IMR-90 (cell line): ENCODE measurements at places on chromosomes 7 and 10. TPM values are rescaled to one million over a fixed set of nuclear protein-coding genes. Genes with fewer than 3 reads are reported as not detected.

DNA sequence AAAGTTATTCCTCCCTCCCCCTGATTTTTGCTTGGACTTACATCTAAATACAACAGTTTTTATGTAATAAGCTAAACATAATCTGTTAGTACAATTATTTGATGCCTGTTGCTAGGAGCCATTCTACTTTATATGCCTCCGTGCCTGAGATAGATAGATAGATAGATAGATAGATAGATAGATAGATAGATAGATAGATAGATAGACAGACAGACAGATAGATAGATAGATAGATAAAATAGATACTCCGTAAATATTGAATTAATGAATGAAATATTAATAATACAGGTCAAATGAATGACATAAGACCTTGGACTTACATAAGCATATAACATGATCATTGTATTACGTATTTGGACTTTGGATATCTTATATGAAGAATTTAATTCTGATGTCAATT is 23.0 kb downstream of the NET1 start:
- H3K27ac ChIP-seq = no peak overlapping the region
- H3K4me3 ChIP-seq = no peak overlapping the region
- H3K27me3 ChIP-seq = no peaks in the 10 kb centered on the region
- H3K36me3 ChIP-seq = no peaks in the 10 kb centered on the region
- DNase-seq = no peak

The INPP5A gene
- total RNA-seq = 31.7 and 36.7 TPM in 2 replicates

GRCh38 chr10:642186-642890 is 47.1 kb downstream of the DIP2C start:
- H3K4me1 ChIP-seq = peaks cover 3% of the 10 kb centered on the region; the same call in 1 of the 2 replicates
- no peak for DNase-seq
- H3K27me3 ChIP-seq = no peaks in the 10 kb centered on the region
- no peak overlapping the region for H3K27ac ChIP-seq

DNA sequence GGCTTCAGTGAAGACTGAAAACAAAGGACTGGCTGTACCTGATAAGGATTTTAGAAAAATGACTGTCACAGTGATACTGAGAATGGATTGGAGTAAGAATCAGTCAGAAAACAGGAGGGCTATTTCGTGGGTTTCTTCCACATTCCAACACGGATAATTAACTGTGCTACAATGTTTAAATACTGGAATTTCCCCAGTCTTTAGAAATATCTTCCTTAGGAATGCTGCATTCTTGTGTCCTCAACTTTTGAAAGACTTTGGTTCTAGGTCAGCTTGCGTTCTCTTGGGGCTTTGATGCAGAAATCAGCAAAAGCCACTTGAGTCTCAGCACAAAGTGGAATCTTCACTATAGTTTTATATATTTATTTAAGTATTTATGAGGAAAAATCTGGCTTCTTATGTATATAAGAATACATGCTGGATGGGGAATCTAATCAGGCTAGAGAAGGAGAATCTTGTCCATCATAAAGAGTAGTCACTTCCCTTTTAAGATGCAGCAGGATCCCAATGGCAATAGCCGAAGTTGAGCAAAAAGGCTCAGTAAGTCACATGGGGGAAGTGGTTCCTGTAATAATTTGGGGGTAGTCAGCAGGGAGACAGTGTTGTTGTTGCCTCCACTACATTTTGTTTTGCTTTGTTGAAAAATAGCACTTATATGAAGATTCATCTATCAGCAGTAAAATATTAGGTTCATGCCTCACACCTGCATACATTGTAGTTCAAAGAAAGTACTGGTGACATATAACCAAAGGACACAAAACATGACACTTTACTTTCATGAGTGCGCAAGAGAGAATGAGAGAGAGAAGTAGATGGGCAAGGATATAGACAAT is 86.0 kb downstream of the CH25H start:
- H3K36me3 ChIP-seq = no peaks in the 10 kb centered on the region
- H3K27me3 ChIP-seq = no peaks in the 10 kb centered on the region
- peak; percentile 25 for DNase-seq
- no peak overlapping the region for H3K4me3 ChIP-seq
- peaks cover 11% of the 10 kb centered on the region for H3K4me1 ChIP-seq
- no peak overlapping the region for H3K27ac ChIP-seq

DNA sequence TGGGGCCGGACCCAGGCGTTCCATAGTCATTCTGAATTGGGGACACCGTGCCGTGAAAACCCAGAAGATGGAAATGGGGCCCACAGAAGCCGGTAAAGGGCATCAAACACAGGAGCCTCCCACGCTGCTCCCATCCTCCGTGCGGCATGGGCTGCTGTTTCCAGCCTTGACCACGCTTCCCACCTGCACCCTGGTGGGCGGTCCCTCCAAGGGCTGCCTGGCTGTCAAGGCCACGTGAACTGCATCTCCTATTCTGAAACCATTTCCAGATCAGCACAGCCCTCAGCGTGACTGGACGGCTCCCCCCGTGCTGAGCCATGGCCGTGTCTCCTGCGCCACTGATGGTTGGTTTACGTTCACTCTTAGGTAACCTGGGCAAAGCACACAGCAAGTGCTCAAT is 14.1 kb downstream of the CFAP46 start:
- no peak overlapping the region for H3K4me3 ChIP-seq
- H3K27ac ChIP-seq = no peak overlapping the region
- no peaks in the 10 kb centered on the region for H3K27me3 ChIP-seq
- no peaks in the 10 kb centered on the region for H3K4me1 ChIP-seq
- H3K36me3 ChIP-seq = no peaks in the 10 kb centered on the region

DNA sequence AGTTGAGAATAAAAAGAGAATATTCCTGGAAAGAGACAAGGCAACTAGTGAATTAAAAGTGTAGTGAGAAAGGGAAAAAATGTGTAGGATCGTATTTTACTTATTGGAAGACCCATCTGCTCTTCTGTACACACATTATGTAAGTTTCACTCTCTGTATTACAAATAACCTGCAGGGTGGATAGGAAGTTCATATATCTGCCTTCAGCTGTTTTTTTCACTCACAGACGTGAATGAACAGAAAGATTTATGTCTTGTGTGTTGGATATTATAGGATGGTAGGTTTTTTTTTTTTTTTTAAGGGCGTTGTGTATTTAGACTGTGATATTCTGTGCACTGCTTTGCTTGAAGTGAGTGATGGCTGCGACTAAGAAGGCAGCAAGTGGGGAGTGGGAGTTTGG is 266.5 kb downstream of the AUTS2 start:
- H3K4me3 ChIP-seq = no peak overlapping the region
- no peak for DNase-seq
- H3K36me3 ChIP-seq = no peaks in the 10 kb centered on the region
- no peak overlapping the region for H3K27ac ChIP-seq
- no peaks in the 10 kb centered on the region for H3K4me1 ChIP-seq
- no peaks in the 10 kb centered on the region for H3K27me3 ChIP-seq

DNA sequence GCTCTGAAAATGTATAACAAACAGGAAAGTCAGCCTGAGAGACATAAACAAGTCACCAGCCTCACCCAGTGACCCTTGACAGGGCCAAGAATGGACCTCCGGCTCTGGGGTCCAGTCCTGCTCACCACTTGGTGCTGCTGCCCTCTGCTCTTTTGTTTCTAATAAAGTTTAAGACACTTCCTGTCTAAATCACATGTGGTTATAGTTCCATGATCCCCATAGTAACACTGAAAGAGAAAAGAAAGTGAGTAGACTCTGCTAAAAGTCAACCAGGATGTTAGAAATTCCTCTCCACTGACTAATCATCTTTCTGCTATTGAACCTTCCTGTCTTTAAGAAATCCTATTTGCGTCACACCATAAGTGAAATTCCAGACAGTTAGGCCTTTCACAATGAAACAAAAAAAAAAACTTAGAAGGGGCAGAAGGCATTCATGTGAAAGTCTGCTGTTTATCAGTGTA is 179.2 kb upstream of the BET1 start:
- H3K36me3 ChIP-seq = no peaks in the 10 kb centered on the region
- peak overlapping the region; percentile 97 for H3K27ac ChIP-seq
- no peaks in the 10 kb centered on the region for H3K27me3 ChIP-seq
- DNase-seq = peak; percentile 100
- peaks cover 8% of the 10 kb centered on the region; the same call in 1 of the 2 replicates for H3K4me1 ChIP-seq

GRCh38 chr10:27504808-27505460 is 830 bp downstream of the RAB18 start:
- no peaks in the 10 kb centered on the region; the same call in 1 of the 2 replicates for H3K27me3 ChIP-seq
- H3K4me1 ChIP-seq = peaks cover 2% of the 10 kb centered on the region; the same call in 1 of the 2 replicates
- H3K27ac ChIP-seq = peak overlapping the region; percentile 92
- DNase-seq = peak; percentile 59

GRCh38 chr10:75263806-75264205 is 28.0 kb upstream of the COMTD1 start:
- no peak overlapping the region for H3K4me3 ChIP-seq
- no peaks in the 10 kb centered on the region for H3K36me3 ChIP-seq
- no peaks in the 10 kb centered on the region for H3K27me3 ChIP-seq
- H3K27ac ChIP-seq = no peak overlapping the region
- peaks cover 9% of the 10 kb centered on the region for H3K4me1 ChIP-seq

- no peaks in the 10 kb centered on the region for H3K36me3 ChIP-seq
- DNase-seq = no peak
- H3K27me3 ChIP-seq = peaks cover 19% of the 10 kb centered on the region
- no peak overlapping the region for H3K27ac ChIP-seq
- H3K4me3 ChIP-seq = no peak overlapping the region
Measured at GRCh38 chr10:132471484-132471883, 66.1 kb upstream of the INPP5A start.

DNA sequence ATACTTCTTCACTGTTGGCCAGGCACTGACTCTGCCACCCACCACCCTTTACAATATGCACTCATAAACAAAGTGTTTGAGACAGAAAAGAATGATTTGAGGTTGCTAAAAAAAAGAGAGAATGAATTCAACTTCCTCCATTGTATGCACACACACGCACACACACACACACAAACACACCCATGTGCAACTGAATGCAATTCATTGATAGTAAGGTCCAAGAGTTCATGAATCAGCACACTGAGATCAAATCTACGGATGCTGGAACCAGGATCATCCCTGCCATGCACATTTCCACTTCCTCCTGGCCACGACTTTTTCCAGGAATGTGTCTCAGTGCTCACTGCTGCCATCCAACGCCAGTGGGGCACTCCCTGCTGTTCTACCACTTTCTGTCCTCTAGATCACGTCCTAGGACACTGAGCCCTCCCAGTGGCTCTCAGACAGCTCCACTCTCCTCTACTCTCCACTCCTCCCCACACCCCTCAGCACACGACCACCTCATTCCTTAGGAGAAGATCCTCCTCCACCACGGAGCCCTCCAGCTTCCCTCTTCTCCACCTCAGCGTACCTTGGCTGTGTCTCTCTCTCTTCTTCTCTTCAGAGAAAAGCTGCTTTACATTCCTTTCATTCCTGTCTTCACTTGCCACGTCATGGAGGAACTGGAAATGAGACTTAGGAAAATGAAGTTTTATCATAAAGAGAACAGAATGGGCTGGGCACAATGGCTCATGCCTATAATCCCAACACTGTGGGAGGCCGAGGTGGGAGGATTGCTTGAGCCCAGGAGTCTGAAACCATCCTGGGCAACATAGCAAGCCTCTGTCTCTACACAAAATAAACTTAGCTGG is 12.0 kb upstream of the TMEM213 start:
- no peaks in the 10 kb centered on the region for H3K36me3 ChIP-seq
- no peak overlapping the region for H3K4me3 ChIP-seq
- no peak overlapping the region for H3K27ac ChIP-seq
- H3K27me3 ChIP-seq = no peaks in the 10 kb centered on the region

DNA sequence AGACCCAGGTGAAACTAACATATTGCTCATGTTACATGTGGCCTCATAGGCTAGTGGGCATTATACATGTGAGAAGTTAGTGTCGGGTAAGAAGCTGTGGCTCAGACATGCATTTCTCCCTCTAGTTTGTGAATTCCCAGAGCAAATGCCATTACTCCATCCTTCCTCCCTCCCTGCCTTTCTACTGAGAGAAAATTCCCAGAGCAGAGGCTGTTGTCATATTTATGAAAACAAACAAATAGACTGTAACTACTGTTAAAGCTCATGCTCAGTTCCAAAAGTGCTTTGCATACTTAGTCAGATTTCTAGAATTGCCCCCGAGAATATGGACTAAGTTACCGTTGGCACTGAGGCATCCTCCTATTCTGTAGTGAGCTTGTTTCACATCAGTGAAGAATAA is 29.0 kb downstream of the ZNRF2 start:
- H3K36me3 ChIP-seq = no peaks in the 10 kb centered on the region
- H3K4me1 ChIP-seq = no peaks in the 10 kb centered on the region
- H3K4me3 ChIP-seq = no peak overlapping the region
- no peaks in the 10 kb centered on the region for H3K27me3 ChIP-seq
- DNase-seq = no peak
- no peak overlapping the region for H3K27ac ChIP-seq

The GNG11 gene
- total RNA-seq = 6.1 and 11.1 TPM in 2 replicates

The PON3 gene
- not detected in 2 replicates for total RNA-seq

The PALD1 gene
- total RNA-seq = under 0.01 and 0.18 TPM in 2 replicates

DNA sequence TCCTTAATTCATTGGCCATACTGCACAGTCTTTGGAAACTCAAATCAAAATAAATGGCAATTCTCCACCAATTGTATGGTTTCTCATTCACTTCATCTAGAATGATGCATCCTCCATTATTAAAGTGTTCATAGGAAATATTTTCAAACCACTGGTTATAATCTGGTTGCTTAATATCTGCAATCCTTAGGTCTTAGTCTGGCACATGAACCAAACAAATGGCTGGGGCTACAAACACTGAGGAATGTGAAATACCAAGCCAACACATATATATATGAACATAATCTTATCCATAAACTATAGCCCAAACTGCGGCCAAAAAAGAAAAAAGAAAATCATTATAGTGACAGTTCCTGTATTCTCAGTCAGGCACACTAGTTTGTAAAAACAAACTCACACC is 5.7 kb upstream of the MSS51 start:
- peak; percentile 66 for DNase-seq
- H3K27ac ChIP-seq = no peak overlapping the region
- no peak overlapping the region for H3K4me3 ChIP-seq
- no peaks in the 10 kb centered on the region for H3K27me3 ChIP-seq
- peaks cover 12% of the 10 kb centered on the region for H3K36me3 ChIP-seq
- H3K4me1 ChIP-seq = no peaks in the 10 kb centered on the region

DNA sequence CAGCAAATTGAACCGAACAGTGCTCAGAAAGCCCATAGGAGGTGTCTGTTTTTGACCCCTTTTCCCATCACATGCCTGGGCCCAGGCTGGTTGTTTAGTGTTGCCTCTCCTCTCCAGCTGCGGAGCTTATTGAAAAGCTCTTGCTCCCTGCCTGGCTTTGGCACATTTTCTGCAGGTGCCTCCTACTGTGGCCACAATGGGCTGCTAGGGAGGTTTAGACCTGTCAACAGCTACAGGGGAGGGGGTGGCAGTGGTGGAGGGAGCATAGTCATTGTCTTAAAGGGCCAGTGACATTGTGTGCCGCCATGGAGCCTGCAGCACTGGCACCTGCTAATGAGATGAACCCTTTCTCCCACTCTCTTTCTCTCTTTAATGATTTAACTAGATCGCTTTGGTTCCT is 13.2 kb upstream of the ENO4 start:
- H3K4me1 ChIP-seq = no peaks in the 10 kb centered on the region
- DNase-seq = no peak
- H3K36me3 ChIP-seq = no peaks in the 10 kb centered on the region
- H3K27me3 ChIP-seq = peaks cover 34% of the 10 kb centered on the region
- no peak overlapping the region for H3K27ac ChIP-seq
- no peak overlapping the region for H3K4me3 ChIP-seq

The PIP gene
- not detected in 2 replicates for total RNA-seq

GRCh38 chr10:84226616-84227015 is 1.3 kb upstream of the LRIT2 start:
- no peak overlapping the region for H3K27ac ChIP-seq
- no peak overlapping the region for H3K4me3 ChIP-seq
- H3K4me1 ChIP-seq = no peaks in the 10 kb centered on the region
- no peak for DNase-seq
- H3K36me3 ChIP-seq = no peaks in the 10 kb centered on the region

GRCh38 chr10:73366381-73367298 is 8.0 kb upstream of the CFAP70 start:
- no peak for DNase-seq
- H3K27me3 ChIP-seq = no peaks in the 10 kb centered on the region
- H3K27ac ChIP-seq = no peak overlapping the region
- H3K4me3 ChIP-seq = no peak overlapping the region
- H3K36me3 ChIP-seq = peaks cover 14% of the 10 kb centered on the region; the same call in 1 of the 2 replicates
